ENCODE measurements at places on chromosomes 6 and 20.

DNA sequence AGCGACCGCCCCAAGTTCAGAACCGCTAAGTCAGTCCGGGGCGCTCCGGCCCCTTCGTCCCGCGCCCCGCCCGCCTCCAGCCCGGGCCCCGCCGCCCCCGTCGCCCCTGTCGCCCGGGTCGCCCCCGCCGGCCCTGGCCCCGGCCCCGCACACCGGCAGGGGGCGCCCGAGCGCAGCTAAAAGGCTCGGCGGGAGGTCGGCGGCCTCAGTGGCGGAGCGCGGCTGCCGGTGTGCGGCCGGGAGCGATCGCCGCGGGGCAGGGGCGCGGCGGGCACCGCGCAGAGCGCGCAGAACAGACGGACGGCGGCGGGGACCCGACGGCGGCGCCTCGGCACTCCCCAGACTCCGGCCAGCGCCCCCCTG, at the start of gene FNDC1:
TSS of gene FNDC1 (plus strand) at position 208 of the 363 bp plus-strand sequence. CDS start 197 bp downstream, outside the sequence.
- peak; percentile 55 for DNase-seq

DNA sequence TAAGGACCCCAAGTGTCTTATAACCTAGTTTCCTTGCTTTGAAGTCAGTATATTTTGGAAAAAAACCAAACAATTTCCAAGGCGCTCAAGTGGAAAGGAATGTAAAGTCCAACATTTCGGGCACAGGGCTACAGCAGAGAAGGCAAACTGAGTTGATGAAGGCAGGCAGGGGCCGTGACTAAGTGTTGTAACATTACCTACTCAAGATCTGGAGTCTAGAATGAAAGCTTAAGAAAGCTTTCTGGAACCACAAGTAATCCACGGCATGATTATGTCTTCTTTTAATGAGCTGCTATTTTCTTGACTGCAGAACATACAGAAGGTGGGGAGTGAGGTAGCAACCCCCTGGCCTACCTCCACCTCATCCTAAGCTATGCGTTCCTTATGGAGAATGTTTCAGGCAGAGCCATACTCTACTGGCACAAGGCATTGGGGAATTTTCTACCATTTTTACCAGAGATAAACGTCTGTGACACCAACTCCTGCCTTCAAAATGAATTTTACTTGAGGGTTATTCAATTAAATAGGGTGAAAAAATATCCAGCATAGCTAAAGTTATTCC, 4.3 kb downstream of the PPP1R10 start:
- no peak for DNase-seq

- DNase-seq = no peak
Measured at GRCh38 chr6:1665214-1665613, 55.5 kb downstream of the FOXC1 start.

- DNase-seq = no peak
Measured at GRCh38 chr20:39674842-39675241, 712.7 kb downstream of the DHX35 start.

GRCh38 chr6:53067849-53068361, 2.7 kb downstream of the FBXO9 start:
- no peak for DNase-seq

DNA sequence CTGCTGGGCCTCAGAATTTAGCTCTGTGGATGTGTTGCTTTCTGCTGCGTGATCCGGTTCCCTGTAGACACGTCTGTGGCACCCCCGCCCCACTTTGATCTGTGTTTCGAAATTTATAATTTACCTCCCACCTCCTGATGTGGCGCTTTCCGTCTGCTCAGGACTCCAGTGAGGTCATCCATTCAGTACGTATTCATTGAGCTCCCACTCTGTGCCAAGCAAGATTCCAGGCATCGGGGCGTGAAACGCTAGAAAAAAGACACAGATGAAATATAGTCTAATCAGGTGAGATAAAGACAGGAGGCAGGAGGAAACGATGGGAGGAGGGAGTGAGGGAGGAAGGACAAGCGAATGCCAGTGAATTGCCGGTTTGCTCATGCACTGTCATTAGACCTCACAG, 431.9 kb upstream of the SULF2 start:
- DNase-seq = no peak

DNA sequence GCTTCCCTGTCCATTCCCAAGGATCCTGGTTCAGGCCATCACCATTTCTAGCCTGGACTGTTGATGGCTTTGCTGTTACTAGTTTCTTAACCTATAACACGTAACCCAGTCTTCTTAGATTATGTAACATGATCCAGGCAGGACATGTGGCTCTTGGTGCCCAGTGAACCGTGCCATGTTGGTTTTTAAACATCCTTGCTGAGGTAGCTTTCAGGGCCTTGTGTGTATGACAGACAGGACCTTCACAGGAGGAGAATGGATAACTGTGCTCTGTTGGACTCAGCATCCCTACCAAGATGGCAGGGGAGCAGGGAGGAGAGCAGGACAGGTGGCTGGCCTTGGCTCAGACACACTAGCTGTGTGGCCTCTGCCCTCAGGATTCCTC, 46.8 kb downstream of the PANK2 start:
- no peak for DNase-seq

DNA sequence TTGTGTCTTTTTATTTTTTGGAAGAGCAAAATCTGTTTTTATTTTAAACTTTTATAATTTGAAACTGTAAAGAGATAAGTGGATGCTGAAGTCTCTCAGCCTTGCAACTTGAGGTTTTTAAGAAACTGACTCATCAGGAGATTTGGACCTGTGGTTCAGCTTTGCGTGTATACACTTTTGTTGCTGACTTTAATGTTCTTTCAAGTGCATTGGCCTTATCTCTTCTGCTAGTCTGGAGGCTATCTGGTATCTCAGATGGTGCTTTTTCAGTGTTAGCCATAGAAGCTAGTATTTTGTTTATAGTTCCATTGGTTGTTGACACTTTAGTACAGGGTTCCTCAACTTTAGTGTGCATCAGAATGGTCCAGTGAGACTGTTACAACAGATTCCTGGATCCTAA, 504.0 kb upstream of the SPTLC3 start:
- no peak for DNase-seq

- no peak for DNase-seq
Measured at GRCh38 chr6:36716476-36717093, 19.0 kb downstream of the RAB44 start.

DNA sequence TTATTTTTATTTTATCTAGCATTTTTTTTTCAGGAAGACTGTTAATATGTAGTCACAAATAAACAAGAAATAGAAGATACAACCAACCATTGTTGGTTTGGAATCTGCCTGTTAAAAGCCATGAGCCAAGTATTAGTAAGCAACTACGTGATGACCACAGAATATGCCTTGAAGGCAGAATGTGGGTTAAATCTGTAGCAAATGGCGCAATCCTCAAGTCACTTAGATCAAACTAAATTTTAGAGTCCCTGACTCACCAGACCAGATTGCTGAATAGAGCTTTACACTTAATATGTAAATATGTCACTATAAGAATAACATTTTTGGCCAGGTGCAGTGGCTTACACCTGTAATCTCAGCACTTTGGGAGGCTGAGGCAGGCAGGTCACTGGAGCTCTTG, 800.1 kb upstream of the CITED2 start:
- no peak for DNase-seq

- DNase-seq = no peak
Measured at GRCh38 chr6:158387036-158387435, 74.8 kb downstream of the TULP4 start.

- no peak for DNase-seq
Measured at GRCh38 chr6:108380876-108381275, 86.0 kb downstream of the AFG1L start.

DNA sequence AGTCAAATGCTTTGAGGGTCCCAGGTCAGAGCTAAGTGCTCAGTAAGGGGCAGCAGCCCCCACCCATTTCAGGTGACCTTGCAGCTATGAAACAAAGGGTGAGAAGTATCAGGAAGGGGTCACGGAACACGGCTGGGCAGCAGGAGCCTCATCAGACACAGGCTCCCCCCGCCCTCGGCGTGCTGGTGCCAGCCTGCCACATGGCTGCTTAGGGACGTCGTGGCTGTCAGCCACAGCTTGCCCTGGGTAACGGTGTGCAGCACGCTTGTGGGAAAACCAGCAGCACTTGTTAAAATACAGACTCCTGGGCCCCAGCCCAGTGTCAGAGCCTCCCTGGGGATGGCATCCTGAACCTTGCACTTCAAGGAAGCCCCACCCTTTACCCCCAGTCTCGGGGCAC, 39.3 kb downstream of the SSR1 start:
- no peak for DNase-seq

GRCh38 chr6:160030103-160030502, 61.2 kb downstream of the IGF2R start:
- DNase-seq = no peak

- DNase-seq = no peak
Measured at GRCh38 chr20:19770375-19770774, 12.3 kb downstream of the RIN2 start.

DNA sequence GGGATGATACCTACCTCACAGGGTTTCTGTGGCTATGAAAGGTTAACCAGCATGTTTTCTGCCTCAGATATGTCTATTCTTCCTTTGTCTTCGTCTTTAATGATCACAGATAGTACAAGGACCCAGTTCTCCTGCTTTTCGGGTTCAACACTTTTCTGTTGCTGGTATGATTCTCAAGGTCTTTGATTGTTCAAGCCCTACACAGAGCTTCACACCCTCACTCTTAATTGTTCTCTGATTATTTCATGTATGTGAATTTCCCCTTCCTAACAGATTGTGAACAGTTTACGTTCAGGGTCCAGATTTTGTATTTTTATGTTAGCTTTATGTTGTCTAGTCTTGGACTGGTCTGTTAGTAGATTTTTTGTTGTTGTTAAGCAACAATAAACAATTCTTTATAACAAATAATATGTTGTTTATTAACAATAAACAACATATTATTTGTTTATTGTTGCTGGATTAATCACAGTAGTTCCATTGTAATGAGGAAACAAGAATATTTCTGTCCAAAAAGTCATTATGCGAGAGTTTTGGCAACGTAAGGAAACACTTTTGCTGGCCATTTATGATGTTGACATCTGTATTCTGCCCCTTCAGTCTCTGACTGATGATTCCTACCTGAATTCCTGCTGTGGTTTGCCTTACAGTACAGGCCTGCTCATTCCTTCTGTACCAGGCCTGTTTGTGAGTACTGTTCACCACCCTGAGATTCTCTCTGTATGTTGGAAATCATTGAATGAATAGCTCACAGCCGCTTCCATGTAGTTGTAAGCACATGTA, 27.2 kb upstream of the TULP4 start:
- no peak for DNase-seq

DNA sequence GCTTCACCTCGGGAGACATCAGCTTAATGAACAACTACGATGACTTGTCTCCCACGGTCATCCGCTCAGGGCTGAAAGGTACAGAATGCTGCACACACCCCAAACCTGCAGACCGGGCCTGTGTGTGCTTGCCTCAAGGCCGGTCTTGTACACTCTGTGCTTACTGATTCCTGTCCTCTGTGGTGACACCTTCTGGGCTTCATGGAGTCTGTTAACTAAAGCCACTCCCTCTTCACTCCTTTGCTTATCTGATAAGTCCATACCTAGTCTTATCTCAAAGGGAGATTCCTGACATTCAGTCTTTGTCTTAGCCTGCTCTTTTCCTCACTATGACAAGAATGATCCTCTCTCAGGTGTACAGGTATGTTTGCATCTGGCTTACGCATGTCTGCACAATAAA, 107.7 kb upstream of the TMEM181 start:
- DNase-seq = no peak

DNA sequence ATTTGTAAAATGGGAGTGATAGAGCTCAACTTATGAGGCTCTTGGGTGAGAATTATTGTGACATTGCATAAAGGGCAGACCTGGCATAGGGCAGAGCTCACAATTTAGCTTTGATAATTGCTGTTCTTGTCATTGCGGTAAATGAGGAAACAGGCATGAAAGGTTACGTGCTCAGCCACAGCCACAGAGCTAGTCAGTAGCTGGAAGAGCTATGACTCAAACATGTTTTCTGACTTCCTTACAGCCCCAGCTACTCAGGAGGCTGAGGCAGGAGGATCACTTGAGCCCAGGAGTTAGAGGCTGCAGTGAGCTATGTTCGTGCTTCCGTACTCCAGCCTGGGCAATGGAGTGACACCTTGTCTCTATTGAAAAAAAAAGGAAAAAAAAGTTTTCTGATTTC, 3.5 kb upstream of the GHRH start:
- peak; percentile 46 for DNase-seq

DNA sequence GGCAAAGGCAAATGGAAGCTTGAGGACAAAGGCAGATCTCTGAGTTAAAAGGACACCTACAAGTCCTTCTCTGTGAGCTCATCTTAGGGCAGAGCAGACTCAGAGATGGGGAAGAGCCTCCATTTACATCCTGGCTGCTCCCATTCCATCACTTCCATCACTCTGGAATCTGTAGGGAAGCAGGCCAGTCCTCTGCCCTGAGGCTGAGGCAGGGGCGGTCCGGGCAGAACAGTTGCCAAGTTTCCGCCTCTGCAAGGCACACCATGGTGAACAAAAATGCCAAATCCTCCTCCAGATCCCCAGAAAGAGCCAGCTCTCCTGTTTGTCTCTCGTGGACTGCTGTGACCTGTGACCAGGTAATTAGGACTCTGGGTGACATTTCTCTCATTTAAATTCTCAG, 209.6 kb upstream of the SSTR4 start:
- no peak for DNase-seq

- DNase-seq = no peak
Measured at GRCh38 chr20:60497298-60498035, 539.2 kb downstream of the CDH26 start.

- no peak for DNase-seq
Measured at GRCh38 chr20:46920114-46920513, 25.5 kb downstream of the EYA2 start.

DNA sequence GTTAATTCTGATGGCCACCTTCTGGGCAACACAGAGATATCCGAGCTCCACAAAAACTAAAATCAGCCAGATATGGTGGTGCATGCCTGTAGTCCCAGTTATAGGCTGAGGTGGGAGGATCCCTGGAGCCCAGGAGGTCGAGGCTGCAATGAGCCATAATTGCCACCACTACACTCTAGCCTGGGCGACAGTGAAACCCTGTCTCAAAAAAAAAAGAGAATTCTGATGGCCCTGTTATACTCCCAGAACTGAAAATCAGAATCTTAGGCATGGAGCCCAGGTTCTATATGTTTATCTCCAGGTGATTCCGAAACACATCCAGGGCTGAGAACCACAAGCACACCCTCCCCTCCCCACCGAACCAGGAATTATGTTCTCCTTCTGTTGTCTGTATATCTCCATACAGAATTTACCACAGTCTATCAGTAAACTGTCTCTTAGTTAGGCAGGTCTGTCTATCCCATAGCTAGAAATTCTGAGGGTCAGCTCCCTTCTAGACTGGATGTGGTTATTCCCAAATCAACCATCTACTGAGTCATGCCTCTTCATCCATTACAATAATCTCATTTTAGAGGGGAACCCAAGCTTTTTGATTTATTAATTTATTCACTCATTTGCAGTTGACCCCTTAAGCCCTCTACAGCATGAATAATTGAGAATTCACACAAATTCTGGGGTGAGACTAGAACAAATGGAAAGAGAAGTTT, 24.8 kb upstream of the CCND3 start:
- DNase-seq = no peak

DNA sequence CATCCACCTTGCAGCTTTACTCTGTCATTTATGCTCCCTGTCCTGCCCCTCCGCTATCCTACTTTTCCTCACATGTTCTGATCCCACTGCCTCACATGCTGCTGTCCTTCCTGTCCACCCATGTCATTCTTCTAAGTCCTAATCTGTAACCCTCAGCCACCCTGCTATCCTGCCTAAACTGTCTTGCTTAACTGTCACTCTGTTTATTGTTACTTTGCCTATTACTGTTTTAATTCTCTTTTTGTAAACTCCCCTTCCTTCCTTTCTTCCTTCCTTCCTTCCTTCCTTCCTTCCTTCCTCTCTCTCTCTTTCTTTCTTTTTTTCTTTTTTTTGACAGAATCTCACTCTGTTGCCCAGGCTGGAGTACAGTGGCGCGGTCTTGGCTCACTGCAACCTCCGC, 1.4 kb downstream of the CUL9 start:
- DNase-seq = no peak

GRCh38 chr6:5676701-5677100, 330.0 kb downstream of the NRN1 start:
- no peak for DNase-seq
